Activated T-helper 2 cell treated with anti-CD3 and anti-CD28 coated beads, Interferon-gamma antibody, Interleukin-2, Interleukin-4, amounts not matched to agents 10 μg/mL and 5 μg/mL and 100 μg/mL, durations not matched to agents 14 hours and 24 hours and 36 hours (primary cell): ENCODE measurements at places on chromosomes 6 and 20.

GRCh38 chr20:3798908-3799248 is 2.8 kb downstream of the CDC25B start:
- DNase-seq, result no peak

DNA sequence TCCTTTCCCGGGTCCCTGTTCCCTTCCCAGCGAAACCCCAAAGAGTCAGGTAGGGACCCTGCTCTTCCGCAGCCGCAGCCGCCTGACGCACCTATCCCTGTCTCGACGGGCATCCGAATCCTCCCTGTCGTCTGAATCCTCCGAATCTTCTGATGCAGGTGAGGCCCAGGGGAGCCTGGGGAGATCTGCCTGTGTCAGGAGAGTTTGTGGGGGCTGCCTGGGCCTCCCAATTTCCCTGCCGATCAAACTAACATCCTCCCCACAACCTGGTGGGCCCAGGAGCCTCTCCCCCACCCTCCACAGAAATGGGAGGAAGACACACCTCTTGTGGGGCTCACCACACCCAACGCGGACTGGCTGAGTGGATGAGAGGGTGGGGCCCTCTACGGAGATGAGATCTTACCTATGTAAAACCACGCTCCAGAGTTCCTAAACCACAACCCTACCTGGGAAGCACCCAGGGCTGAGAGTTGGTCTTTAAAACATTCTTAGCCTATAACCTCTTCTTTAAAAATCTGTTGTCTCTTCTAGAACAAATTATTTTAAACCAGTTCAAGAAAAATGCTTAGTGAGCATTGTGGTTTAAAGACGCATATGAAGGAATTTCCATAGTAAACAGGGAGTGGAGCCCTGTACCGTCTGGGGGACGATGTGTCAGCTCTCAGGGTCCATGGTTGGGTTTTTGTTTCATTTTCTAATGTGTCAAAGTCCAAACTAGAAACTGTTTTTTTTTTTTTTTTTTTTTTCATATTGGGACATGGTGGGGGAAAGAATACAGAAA is 1.7 kb downstream of the CDC25B start:
- peak; percentile 60 for DNase-seq

GRCh38 chr6:48619771-48620170 is 508.8 kb upstream of the PTCHD4 start:
- no peak for DNase-seq

GRCh38 chr20:20683481-20684321 is 28.7 kb downstream of the RALGAPA2 start:
- no peak for DNase-seq

GRCh38 chr6:13522656-13523055 is 35.3 kb upstream of the GFOD1 start:
- DNase-seq, result no peak

DNA sequence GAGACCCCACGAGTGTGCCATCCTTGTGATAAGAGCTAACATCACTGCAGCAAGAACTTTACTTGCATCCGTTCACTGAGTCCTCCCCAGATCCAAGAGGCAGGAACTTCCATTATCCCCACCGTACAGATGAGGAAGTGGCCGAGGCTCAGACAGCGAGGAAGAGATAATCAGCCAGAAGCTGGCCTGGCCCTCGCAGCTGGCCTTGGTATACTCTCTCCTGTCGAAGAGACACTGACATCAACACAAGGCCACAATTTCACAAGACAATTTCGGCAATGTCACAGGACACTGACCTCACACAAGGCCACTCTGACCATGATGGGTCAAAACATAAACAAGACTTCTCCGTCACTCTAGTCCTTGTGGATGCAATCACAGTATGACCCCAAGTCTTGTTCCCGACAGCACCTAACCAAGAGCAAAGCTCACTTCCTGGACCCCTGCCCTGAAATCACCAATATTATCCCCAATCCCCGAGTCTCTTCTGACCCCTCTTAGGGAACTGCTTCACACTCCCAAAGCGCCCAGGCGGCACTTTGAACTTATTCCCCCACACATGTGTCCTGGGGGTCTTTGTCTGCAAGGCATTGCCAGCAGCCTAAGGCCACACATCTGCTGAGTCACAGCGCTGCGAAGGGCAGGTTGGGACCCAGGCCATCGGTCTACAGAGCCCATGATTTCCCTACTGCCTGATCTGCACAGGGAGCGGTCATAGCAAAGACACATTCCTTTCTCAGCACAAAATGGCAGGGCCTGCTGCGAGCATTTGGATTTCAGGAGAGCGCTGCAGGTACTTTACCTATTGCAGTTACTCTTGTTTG is 14.8 kb upstream of the VAPB start:
- no peak for DNase-seq

DNA sequence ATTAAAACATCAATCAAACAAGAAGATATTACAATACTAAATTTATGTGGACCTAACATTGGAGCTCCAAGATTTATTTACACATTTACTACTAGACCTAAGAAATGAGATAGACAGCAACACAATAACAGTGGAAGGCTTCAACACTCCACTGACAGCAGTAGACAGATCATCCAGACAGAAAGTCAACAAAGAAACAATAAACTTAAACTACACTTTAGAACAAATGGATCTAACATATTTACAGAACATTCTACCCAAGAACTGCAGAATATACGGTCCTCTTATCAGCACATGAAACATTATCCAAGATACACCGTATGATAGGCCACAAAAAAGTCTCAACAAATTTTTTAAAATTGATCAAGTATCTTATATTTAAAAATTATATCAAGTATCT is 27.0 kb downstream of the SLC17A1 start:
- no peak for DNase-seq

DNA sequence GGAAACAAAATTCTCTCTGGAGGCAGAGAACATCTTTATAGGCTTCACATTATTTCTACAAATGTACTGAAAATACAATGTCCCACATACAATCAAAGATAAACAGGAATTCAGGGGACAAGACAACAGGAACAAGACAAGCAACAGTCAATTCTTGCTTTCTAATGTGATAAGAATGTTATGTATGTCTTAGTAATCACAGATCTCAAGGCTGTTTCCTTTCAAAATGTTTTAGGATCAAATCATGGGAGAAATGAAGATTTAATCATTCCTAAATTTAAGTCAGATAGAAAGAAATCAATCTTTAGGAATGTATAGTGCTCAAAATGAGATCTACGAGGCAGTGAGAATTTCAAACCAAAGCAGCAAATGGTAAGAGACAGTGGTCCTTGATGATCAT is 32.1 kb downstream of the NEDD9 start:
- DNase-seq, result no peak

DNA sequence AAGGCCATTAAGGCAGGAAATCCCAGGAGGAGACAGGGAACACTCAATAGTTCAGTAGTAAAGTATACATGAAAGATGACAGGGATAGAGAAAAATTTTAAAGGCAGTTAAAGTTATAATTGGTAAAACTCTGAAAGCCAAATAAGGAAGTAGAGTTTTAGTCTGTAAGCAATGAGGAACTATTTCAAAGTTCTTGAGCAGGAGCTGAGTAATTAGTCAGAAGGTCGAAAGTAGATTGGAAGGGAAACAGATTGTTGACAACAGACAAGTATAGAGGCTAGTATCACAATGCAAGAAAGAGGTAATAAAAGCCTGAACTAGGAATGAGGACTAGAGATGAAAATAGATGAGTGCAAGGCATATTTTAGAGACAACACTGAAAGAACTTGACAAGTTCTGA is 150.3 kb downstream of the CDK19 start:
- DNase-seq, result no peak
